Stimulated activated CD8-positive, alpha-beta memory T cell treated with anti-CD3 and anti-CD28 coated beads, Interleukin-4, amount 100 ng/mL, for 1 hour (primary cell): ENCODE measurements at places on chromosomes 3 and 15.

GRCh38 chr3:4812591-4812990, 166.6 kb upstream of the BHLHE40 start:
- no peak for DNase-seq

DNA sequence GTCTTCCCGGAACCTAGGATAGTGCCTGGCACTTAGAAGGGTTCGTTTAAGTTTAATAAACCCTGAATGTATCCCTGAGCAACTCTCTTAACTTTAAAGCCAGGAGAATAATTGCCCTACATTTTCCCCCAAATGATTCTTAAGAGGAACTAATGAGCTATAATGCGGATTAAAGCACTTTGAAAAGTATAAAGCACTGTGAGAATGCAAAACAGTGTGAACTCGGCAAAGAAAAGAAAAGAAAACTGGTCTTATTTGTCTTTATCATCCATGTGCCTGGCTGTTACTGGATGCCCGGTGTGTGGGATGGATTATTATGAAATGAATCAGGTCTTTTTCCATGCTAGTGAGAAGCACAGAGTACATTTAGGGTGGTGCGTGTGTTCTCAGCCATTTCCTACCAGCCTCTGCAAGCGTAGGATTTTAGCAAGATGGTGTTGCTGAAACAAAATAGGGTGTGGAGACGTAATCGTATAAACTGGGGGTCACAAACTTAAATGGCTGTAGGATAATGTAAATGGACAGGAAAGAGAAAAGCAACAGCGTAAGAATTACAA, 983 bp downstream of the KBTBD12 start:
- no peak for DNase-seq

GRCh38 chr15:33096134-33096533, 98.4 kb downstream of the FMN1 start:
- DNase-seq, result no peak

- DNase-seq, result no peak
Observed at GRCh38 chr3:184526088-184526433, 35.5 kb upstream of the EPHB3 start.

- DNase-seq, result no peak
Observed at GRCh38 chr15:66906668-66907614, 158.5 kb upstream of the SMAD3 start.

GRCh38 chr3:61354604-61355003, 103.4 kb upstream of the FHIT start:
- no peak for DNase-seq

DNA sequence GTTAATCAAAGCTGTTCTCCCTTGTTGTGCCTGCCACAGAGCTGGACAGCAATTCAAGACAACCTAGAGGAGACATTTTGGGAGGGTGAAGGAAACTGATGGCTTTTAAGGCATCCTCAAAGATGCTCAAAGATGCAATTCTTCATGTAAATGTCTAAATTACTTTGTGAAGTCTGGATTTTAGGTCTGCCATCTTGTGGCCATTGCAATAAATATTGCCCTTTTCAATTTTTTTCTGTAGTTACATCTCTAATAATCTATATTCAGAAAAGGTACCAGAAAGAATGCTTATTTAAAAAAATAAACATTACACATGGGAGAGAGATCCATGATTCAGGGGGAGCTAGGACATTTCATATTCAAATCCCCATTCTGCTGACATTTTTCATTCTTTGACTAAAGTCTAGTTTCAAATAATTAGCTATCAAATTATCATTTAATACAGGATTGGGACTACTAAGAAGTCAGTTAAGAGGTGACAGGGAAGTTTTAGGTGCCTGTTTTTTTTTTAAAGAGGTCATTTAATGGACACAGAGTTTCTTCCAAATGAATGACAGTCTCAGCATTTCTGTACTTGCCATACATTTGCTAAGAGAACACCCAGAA, 259.8 kb upstream of the WNT5A start:
- DNase-seq, result no peak

- DNase-seq, result no peak
Observed at GRCh38 chr3:191376516-191377141, 46.3 kb upstream of the UTS2B start.

DNA sequence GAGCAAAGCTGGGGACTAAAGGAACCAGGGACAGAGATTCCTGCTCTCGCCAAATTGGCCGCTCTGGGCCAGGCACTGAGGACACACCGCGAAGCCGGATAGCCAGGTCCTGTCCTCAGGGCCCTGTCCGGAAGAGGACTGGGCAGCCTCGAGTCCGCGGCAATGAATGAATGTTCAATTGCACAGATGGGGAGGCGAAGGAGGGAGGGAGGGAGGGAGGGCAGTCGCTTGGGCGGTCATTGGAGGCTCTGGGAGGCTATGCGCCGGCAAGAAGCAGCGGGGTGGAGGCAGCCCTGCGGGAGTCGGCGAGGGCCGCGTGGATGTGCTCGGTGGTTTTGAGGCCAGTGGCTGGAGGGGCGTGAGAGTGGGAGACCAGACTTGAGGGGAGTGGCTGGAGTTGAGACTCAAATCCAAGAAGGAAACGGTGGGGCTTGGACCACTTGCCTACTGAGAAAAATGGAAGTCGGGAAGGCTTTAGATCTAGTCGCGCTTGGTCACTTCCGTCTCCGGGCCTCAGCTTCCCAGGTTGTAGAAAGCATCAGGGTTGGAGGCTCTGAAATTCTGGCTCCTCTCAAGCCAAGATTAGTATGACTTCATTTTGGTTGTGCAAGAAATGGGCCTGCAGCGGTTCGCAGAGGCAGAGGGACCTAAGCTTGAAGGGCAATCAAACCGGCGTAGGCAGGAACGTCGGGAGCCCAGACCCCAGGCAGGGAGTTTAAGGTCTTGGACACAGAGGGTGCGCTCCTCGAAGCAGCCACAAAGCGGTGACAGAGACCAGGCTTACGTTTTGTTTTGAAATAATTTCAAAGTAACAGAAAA, 21.1 kb upstream of the PLXND1 start:
- DNase-seq, result no peak

- DNase-seq, result no peak
Observed at GRCh38 chr3:142916605-142917004, 27.7 kb upstream of the PCOLCE2 start.
